GM12864 (cell line): ENCODE measurements at places on chromosomes 12 and 14.

GRCh38 chr12:38163442-38163801 is 153.2 kb upstream of the ALG10B start:
- DNase-seq: no peak

- DNase-seq: no peak
These were observed 257.1 kb downstream of the EFCAB11 start for GRCh38 chr14:89697281-89698060.

DNA sequence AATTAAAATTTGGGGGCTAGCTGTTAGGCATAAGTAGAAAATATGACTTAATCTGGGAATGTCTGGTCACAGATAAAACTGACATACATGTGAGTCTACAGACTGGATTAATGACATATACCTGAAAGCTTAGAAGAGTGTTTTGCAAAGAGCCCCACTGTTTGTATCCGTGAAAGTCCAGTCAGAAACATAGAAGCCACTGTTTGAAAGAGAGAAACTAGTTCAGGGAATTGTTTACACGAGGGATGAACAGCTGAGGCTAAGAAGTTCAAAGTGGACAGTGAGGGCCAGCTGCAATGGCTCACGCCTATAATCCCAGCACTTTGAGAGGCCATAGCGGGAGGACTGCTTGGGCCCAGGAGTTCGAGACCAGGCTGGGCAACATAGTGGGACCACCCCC is 36.2 kb upstream of the SGPP1 start:
- DNase-seq: no peak

GRCh38 chr14:55388160-55388559 is 23.5 kb downstream of the ATG14 start:
- DNase-seq: no peak

GRCh38 chr12:47276621-47277309 is 197.0 kb upstream of the AMIGO2 start:
- DNase-seq: peak; percentile 71
